ENCODE measurements at places on chromosomes 7 and 10.

- no peak for DNase-seq
These were observed 23.6 kb downstream of the MEST start for GRCh38 chr7:130515315-130516040.

GRCh38 chr7:36315309-36315944 is 74.2 kb upstream of the ANLN start:
- DNase-seq = no peak

DNA sequence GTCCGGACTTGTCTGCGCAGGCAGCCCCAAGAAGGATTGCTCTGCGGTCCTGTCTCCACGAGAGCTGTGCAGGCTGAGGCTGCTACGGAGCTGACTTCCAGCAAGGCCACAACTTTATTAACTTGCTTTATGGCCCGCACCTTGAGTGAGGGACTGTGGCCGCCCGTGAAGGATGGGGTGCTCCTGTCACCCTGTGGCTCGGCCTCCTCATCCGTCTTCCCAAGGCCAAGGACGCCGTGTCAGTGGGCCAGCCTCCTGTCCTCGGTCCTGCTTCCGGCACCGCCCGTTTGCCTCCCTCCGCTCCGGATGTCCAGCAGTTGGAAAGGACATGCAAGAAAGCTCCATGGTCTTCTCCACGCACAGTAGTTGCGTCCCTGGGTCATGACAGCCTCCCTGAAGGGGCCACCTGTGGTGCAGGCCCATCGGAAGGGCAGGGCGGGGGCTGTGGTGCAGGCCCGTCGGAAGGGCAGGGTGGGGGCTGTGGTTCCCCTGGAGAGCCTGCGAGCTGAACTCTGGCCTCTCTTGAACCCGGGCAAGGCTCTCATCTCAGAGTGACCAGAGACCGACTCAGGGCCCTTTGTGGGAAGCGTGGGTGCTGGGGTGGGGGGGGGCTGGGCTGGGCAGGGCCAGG is 87.1 kb downstream of the NKX6-2 start:
- DNase-seq = no peak

DNA sequence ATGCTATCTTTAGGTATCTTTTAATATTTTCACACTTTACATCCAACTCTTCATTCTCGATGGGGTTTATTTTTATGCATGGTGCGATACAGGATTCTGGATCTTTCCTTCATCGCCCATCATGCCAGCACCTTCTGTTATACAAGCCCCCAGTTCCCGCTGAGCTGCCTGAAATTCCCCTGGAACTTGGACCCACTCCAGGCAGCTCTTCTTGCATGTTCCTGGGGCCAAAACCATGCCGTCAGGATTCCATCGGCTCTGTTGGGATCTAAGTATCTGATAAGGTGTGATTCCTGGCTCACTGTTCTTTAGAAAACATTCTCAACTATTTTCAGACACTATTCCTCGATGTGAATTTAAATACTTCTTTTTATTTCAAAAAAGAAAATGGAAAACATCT is 40.5 kb upstream of the PPP2R2D start:
- DNase-seq = no peak

DNA sequence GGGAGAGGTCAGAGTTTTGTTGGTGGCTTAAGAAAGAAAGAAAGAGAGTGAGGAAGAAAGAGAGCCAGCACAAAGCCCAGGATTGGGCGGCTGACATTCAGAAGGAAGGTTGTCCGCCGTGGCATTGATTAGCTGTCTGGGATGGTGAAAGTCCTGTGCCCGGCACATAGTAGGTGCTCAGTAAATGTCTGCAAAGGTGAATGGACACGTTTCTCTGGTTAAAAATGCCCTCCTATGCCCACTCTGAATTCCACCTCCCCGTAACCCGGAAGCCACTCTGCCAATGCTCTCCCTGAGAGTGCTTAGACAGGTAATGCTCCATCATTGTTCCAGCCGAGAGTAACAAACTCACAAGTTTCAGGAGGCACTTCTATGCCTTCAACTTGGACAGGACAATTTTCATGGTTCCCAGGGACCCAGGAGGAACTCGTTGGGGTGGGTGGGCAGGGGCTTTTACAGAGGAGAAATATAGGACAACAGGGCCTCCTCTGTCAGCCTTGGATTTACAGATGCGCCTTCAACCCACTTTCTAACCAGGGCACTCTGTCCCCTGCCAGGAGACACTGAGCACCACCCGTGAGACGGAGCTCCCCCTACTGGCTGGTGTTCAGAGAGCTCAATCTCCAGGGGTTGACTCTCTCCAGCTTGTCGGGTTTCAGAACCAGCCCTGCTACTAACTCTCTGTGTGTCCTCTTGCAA is 411.5 kb upstream of the ZMIZ1 start:
- no peak for DNase-seq

All from smooth muscle cell of the brain vasculature (primary cell).